ENCODE measurements at places on chromosomes 5 and 9.

GRCh38 chr9:655875-656274 lies 185.6 kb upstream of the DMRT1 start:
- DNase-seq: no peak

- DNase-seq: no peak
Observed at GRCh38 chr9:117733465-117733864, 29.3 kb downstream of the TLR4 start.

DNA sequence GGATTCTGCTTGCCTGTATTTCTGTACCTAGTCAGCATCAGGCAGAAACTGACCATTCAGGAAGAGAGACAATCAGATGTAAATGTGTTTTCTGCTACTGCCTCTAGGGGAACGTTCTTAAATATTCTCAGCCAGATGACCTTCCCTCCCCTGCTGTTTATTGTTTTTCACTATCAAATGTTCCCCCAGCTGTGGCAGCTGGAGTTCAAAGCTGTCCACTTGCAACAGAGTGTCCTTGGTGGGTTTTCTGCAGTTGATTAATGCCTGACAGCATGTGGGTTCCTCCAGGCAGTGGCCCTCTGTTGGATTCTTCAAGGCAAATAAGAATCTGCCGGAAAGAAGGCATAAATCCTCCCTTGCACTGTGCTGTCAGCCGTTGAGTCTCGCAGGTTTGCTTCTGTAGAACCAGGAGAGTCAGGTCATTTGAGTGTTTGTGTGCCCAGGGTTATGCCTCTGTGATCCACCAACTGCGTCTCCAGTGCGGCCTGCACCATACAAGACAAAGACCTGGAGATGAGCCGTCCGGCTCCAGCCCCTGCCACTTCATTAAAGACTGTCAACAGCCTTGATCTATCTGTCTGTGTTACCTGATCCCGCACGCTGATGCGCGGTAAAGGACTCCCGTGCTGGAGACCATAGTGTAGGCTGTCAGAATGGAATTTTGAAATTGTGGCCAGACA lies 203.4 kb downstream of the GADD45G start:
- DNase-seq: no peak

- DNase-seq: no peak
Observed at GRCh38 chr5:138968601-138969000, 93.5 kb upstream of the LRRTM2 start.

DNA sequence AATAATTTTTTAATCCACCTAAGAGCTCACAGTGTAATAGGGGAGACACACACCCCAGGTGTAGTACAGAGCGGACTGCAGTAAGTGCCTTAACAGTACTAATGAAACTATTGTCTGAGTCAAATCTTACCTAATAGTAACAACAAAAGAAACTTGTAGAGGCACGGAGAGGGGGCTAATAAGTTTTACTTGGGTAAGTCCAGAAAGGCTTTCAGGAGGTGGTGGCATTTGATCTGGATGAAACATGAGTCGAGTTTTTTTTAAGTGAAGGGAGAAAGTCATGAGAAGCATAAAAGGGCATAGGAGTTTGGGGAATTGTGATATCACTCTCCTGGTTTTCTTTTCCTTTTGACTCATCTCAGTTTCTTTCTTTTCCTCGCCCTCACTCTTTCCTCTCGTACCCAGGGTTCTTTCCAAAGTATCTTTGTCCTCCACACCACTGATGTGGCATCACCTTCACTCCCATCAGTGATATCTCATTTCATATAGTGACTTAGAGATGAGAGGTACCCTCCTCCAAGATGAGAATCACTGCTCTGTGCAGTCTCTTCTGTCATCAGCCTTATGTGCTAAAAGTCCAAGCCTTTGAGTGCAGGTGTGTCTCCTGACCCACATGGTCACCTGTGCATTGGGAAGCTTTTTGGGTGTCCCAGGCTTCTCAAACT lies 2.0 kb downstream of the CTNNA1 start:
- no peak for DNase-seq

GRCh38 chr5:50958852-50959457 lies 292.5 kb downstream of the PARP8 start:
- DNase-seq: no peak

DNA sequence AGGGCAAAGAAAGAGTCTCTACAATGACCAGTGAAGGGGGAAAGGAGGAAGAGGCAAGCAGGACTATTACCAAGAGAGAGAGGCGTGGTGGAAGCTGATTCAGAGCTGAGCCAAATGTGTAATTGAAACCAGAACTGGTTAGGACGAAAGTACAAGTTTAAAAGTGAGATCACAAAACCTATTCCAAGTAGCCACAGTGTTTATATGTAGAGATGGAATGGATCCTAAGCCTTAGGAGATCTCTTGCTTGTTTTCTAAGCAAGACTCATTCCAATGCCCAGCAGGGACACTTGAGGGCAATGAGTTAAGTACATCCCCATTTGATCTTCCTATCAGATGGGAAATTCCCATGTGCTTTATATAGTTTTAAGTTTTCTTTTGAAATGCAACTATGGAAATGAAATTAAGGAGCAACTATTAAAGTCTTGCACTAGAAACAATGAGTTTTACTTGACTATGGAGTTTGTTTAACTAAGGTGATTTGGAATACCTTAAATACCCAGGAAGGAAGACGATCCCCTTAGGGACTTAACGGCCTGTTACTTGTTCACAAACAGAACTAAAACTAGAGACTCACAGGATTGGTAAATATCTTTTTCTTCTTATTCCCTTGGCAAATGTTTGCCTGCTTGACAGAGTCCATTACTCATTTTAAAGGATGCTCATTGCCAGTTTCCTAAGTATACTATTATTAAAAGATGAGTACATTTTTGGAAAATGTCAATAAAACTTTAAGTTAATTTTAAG lies 51.1 kb upstream of the SNX2 start:
- DNase-seq: no peak

- no peak for DNase-seq
Observed at GRCh38 chr9:34514816-34515215, 8.0 kb downstream of the ENHO start.

GRCh38 chr5:29853711-29854220 lies 1339.7 kb upstream of the CDH6 start:
- no peak for DNase-seq

GRCh38 chr5:90093751-90094485 lies 315.6 kb downstream of the CETN3 start:
- no peak for DNase-seq
